ENCODE measurements at places on chromosomes 4 and X.

GRCh38 chr4:113990886-113991285 is 11.4 kb upstream of the ARSJ start:
- H3K4me1 ChIP-seq: no peaks in the 10 kb centered on the region
- H3K27me3 ChIP-seq: no peaks in the 10 kb centered on the region
- no peak for DNase-seq
- no peak overlapping the region for H3K4me3 ChIP-seq
- H3K27ac ChIP-seq: no peak overlapping the region

- peaks cover 12% of the 10 kb centered on the region for H3K4me1 ChIP-seq
- H3K27ac ChIP-seq: peak overlapping the region; percentile 49
- H3K27me3 ChIP-seq: no peaks in the 10 kb centered on the region
These were observed 65.7 kb downstream of the ZFYVE28 start for GRCh38 chr4:2352729-2353221.

GRCh38 chr4:139794158-139794954 is 128.7 kb downstream of the MGST2 start:
- no peak overlapping the region for H3K27ac ChIP-seq
- DNase-seq: no peak
- no peaks in the 10 kb centered on the region for H3K27me3 ChIP-seq
- H3K4me3 ChIP-seq: no peak overlapping the region

DNA sequence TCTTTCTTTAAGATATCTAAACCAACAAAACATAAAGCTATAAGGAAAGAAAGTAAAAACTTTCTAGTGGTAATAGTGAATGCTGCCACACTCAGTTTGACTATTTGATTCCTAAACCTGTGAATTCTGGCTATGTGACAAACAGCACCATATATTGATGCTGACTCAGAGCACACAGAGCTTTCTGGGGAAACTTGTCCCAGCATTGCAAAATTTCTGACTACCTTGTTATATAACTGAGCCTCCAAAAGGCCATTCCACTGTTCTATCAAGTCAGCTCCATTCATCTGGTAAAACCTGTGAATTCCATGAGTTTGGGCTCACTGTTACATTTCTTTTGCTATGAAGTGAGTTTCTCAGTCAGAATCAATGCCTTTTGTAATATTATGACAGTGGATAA is 1229.7 kb downstream of the PCDH18 start:
- H3K4me3 ChIP-seq: no peak overlapping the region
- no peaks in the 10 kb centered on the region for H3K36me3 ChIP-seq
- no peak overlapping the region for H3K27ac ChIP-seq
- no peaks in the 10 kb centered on the region for H3K27me3 ChIP-seq

DNA sequence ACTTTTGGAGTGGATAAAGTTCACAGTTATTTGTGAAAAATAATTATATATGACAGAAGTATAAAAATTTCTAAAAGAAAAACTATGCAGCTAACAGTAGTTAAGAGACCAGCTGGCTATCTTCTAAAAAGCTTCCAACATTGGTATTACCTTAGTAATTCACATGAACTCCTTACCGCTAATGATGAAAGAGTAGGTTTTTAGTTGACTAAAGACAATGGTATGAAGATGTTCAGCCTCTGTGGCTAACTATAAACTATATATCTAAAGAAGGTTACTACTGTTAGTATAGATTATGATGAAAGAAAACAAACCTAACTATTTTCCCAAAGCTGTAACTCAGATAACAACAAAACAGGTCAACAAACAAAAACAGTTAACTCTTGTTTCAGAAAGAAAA is 10.4 kb downstream of the CCNI start:
- H3K27ac ChIP-seq: no peak overlapping the region
- peaks cover 35% of the 10 kb centered on the region for H3K4me1 ChIP-seq
- peaks cover 60% of the 10 kb centered on the region for H3K36me3 ChIP-seq

DNA sequence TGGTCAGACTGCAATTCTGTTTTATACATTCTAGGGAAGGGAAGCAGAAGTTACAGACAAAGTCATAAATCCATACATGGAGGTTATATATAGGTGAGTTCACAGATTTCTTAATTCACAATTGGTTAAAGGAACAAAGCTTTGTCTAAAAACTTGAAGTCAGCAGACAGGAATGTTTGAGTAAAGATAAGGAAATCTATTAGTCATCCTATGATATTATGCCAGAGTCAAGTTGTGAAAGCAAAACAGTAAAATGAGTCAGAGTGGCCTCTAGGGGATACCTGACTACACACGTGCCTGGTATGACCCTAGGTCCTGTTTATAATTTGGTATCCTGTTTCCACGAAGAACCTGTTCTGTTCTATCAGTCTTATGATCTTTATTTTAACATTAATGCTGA is 31.5 kb downstream of the ACTRT1 start:
- H3K36me3 ChIP-seq: no peaks in the 10 kb centered on the region
- H3K4me3 ChIP-seq: no peak overlapping the region
- no peaks in the 10 kb centered on the region for H3K27me3 ChIP-seq
- no peak for DNase-seq

DNA sequence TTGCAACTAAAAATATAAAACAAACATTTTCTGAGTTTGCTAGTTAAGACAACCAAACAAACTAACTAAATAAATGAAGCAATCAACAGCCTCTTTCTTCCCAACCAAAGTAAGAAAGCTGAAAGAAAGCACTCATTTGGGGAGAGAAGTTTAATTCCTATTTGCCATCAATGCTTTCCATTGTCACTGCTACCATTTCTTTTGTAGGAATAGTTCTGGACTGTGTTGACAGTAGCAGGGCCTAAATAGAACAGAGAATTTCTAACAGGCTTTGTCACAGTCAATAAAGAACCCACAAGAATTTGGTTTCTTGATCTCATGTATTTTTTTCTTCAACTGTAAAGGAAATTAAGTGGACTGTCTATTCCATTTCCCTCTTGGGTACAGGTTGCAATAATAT is 1886.4 kb upstream of the TENM3 start:
- H3K27me3 ChIP-seq: no peaks in the 10 kb centered on the region
- no peaks in the 10 kb centered on the region for H3K4me1 ChIP-seq
- no peak for DNase-seq
- no peak overlapping the region for H3K27ac ChIP-seq
- H3K4me3 ChIP-seq: no peak overlapping the region

- peak overlapping the region; percentile 63 for H3K4me3 ChIP-seq
- peak overlapping the region; percentile 77 for H3K27ac ChIP-seq
- no peak for DNase-seq
- no peaks in the 10 kb centered on the region for H3K36me3 ChIP-seq
These were observed 728 bp downstream of the UBA6 start for GRCh38 chr4:67700116-67700737.

Data from heart left ventricle (tissue), 16 donors.